ENCODE measurements at places on chromosomes 5 and 9.

- no peak for DNase-seq
These were observed 59.6 kb downstream of the ARHGAP26 start for GRCh38 chr5:142829801-142830220.

GRCh38 chr9:87599901-87600610, 102.4 kb downstream of the DAPK1 start:
- no peak for DNase-seq

GRCh38 chr9:35790385-35791296, 750 bp upstream of the NPR2 start:
- peak; percentile 17 for DNase-seq

GRCh38 chr9:124050955-124051354, 39.4 kb downstream of the LHX2 start:
- DNase-seq = no peak

- no peak for DNase-seq
These were observed 192.0 kb downstream of the TLE4 start for GRCh38 chr9:79763671-79764285.

GRCh38 chr5:7851240-7851592, 283 bp upstream of the CFAP90 start:
- DNase-seq = no peak

GRCh38 chr9:3032898-3033297, 189.0 kb upstream of the PUM3 start:
- no peak for DNase-seq

GRCh38 chr9:110308633-110309038, 29.0 kb downstream of the TXNDC8 start:
- no peak for DNase-seq

GRCh38 chr5:71537687-71538086, 49.5 kb upstream of the MCCC2 start:
- no peak for DNase-seq

DNA sequence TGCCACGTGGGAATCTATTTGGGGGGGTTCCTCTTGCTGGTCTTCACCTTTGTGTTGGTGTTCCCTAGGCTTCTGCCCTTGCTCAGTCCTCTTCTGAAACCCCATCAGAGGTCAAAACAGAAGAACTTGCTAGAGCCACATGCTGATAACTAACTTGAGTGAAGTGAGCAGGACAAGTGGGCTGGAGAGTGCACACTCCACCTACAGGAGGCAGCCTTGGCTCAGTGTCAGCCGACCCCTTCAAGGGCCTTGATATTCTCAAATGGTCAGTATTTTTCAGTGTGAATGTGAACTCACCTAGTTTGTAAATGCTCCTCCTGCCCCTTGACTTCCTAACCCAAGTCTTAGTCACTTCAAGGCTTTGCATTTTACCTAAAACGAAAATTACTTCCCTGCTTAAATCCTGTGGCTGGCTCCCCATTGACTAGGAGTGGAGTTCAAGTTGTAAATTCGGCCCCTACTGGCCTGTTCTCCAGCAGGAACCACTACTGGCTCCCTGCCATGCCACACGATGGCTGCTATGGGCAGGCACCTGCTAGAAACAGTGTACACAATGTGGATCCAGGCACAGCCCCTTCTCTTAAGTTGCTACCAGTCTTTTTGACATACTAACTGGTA, 3.6 kb upstream of the SLC1A3 start:
- DNase-seq = no peak

DNA sequence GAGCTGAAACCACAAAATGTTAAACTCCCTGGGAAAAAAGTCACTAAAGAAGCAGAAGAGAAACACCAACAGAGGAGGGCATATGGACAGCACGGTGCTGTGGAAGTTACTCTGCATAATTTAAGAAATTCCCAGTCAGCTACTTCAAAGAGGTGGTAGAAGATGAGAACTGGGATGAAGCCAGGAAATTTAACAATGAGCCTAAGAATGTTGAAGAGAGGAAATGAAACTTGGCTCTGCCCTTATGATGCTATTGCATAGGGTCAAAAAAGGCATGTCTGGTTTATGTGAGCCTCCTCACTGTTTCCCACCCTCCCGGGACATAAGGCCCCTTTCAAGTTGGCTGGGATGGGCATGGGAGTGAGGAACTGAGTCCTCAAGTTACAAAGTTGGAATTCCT, 25.4 kb upstream of the SNX18 start:
- no peak for DNase-seq

- DNase-seq = no peak
These were observed 28.1 kb downstream of the IL7R start for GRCh38 chr5:35884773-35885172.

GRCh38 chr5:73120222-73121118, at the start of gene TMEM171:
Gene TMEM171 (plus strand): TSS chr5:73120575. CDS start chr5:73123374, 2,799 bp downstream.
- DNase-seq = no peak

- no peak for DNase-seq
These were observed 21.2 kb downstream of the ANXA1 start for GRCh38 chr9:73172901-73173215.

- DNase-seq = no peak
These were observed 22.5 kb upstream of the RAD23B start for GRCh38 chr9:107260437-107261081.

GRCh38 chr5:136021016-136021405, 7.8 kb upstream of the TGFBI start:
- no peak for DNase-seq

DNA sequence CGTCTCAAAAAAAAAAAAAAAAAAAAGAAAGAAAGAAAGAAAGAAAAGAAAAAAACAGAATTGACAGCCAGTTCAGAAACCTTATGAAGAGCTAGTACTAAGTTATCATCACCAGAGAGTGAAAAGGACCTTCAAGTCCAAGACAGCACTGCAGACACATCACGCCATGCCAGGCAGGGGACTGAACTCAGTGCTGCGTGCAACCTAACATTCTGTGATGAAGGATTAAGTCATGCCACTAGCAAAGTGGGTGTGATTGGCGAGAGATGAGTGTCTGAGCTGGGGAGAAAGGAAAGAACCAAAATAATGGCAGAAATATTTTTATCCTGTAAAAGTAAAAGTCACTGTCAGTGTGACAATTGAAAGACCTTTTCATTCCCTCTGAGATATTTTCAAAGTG, 54.7 kb downstream of the MAP1B start:
- no peak for DNase-seq

DNA sequence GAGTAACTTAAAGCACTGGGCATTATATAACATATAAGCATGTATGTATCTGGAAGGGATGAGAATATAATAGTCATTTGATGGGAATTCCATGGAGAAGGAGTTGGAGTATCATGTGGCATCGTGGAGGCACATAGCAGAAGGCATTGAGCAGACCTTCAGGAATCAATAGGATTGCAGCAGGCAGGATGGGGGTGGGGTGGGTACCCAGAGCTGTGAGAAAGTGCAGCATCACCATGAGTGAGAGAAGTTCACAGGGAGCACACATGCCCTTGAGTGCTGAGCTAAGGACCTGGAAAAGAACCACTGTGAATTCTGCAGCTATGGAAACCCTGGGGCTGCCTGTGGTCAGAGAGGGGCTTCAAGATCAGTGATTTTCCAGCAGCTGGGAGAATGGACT, 57.3 kb downstream of the MED10 start:
- no peak for DNase-seq

- DNase-seq = no peak
These were observed 56.4 kb upstream of the ISL1 start for GRCh38 chr5:51326844-51327243.

DNA sequence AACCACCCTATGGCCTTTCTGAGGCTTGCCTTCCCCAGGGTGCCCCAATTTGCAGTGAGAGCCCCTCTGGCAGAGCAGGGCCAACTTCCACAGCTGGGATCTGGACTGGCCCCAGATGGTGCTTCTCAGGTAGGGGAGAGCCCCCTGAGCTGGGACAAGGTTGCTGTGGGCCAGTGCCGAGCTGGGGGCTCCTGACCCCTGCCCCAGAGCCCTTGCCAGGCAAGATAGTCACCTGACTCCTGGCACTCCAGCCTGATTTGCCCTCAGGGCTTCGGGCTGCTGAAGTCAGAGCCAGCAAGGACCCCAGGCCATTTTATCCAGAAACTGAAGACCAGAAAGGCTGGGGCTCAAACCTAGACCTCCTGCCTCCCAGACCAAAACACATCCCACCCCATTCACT, 33.4 kb upstream of the AKNA start:
- DNase-seq = no peak

DNA sequence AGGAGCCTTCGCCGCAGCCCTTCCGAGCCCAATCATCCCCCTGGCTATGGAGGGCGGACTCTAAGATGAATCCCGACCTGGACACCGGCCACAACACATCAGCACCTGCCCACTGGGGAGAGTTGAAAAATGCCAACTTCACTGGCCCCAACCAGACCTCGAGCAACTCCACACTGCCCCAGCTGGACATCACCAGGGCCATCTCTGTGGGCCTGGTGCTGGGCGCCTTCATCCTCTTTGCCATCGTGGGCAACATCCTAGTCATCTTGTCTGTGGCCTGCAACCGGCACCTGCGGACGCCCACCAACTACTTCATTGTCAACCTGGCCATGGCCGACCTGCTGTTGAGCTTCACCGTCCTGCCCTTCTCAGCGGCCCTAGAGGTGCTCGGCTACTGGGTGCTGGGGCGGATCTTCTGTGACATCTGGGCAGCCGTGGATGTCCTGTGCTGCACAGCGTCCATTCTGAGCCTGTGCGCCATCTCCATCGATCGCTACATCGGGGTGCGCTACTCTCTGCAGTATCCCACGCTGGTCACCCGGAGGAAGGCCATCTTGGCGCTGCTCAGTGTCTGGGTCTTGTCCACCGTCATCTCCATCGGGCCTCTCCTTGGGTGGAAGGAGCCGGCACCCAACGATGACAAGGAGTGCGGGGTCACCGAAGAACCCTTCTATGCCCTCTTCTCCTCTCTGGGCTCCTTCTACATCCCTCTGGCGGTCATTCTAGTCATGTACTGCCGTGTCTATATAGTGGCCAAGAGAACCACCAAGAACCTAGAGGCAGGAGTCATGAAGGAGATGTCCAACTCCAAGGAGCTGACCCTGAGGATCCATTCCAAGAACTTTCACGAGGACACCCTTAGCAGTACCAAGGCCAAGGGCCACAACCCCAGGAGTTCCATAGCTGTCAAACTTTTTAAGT, 819 bp downstream of the ADRA1B start:
- no peak for DNase-seq

GRCh38 chr5:158824241-158824882, 275.4 kb downstream of the EBF1 start:
- no peak for DNase-seq

GRCh38 chr9:103991698-103992097, 102.4 kb upstream of the SMC2 start:
- DNase-seq = no peak

DNA sequence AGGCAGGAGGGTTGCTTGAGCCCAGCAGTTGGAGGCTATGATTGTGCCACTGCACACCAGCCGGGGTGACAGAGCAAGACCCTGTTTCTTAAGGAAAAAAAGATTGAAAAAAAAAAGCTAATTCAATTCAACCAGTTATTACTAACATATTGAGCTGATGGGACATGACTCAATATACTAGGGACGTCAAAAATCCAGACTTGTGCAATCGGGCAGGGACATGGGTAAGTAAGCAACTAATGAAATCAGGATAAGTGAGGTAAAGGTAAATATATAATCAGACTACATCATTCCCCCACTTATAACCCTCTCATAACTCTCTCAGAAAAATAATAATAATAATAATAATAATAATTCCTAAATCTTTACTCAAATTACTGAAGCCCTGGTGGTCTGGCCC, 975 bp upstream of the HAVCR1 start:
- DNase-seq = no peak

GRCh38 chr5:67035098-67035740, 161.4 kb downstream of the CD180 start:
- no peak for DNase-seq

DNA sequence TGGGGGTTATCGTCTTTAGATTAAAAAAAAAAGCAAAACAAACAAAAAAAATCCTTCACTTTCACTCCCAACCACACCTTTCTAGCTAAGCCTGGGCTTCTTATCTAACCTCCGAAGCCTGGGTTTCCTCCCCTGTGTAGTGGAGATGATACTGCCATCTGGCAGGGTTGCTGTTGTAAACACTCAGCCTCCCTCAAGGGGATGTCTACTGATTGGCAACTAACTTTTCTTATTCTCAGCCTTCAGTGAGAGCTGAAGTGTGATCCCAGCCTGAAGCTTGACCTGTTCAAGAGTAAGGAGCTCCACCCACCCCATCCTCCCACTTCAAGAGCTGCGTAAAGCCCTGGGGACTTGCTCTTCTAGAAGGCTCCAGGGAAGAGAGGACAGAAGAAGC, 21.5 kb upstream of the WWC1 start:
- DNase-seq = no peak

DNA sequence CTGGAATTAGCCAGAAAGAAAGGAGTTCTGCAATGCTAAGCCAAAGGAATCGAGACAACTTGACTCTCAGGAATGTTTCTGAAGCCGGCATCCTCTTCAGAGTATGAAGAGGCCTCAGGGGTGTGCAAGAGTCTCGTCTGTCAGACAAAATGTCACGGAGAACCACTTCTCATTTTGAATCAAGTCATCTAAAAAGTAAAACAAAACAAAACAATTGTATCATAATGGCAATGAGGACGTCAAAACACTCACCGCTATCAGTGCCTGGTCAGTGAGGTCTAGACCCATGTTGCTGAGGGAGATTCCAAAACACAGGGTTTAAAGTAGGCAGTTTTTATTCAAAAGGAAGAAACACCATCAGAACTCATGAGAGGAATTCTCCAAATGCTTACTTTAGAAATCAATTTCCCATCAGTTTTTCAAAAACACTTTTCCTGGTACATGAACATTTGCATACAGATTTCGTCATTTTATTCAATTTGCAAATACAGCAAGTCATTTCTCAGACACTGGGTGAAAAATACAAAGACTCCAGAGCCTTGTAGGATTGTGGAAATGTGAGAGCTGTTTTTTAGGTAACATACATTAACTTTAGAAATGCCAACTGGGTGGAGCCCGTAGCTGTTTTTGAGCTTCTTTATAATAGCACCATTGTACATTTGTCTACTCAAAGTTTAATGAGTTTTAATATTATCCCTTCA, 89.5 kb upstream of the MAP3K1 start:
- DNase-seq = no peak

DNA sequence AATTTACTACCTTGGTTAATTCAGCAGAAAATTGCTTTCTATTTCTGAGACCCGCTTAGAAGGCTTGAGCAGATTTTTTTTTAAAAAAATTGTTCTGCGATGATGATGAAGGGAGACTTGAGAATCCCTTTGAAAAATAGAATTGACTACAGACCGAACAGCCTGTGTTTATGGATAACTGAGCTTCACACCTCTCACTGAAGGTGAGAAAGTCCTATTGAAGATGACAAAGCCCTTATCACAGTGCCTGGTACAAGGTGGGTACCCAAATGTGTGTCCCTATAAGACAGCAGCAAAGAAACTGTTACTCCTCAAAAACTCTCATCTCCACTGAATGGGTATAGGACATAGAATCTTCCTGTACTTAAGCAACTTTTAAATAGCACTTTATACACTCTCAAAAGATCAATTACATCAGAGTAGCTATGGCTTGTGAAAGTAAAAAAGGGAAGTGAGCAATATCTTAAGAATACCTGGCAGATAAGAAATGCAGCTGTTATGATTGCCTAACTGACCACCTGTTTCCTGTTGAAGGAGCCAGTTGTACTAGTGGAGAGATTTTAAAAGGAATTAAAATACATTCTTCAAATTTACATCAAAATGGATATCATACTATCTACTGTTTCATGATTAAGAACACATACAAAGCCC, 419.7 kb downstream of the CHSY3 start:
- DNase-seq = no peak

- no peak for DNase-seq
These were observed 686 bp upstream of the COL27A1 start for GRCh38 chr9:114154600-114155102.

Data from activated CD4-positive, alpha-beta T cell treated with anti-CD3 and anti-CD28 coated beads for 24 hours (primary cell).